ENCODE measurements at places on chromosomes 7 and 10. TPM values are rescaled to one million over a fixed set of nuclear protein-coding genes. Genes with fewer than 3 reads are reported as not detected.

- no peak for DNase-seq
Measured at GRCh38 chr7:149692557-149692982, 80.8 kb downstream of the ZNF467 start.

GRCh38 chr10:12474727-12475412, 125.5 kb downstream of the CAMK1D start:
- DNase-seq, result no peak

DNA sequence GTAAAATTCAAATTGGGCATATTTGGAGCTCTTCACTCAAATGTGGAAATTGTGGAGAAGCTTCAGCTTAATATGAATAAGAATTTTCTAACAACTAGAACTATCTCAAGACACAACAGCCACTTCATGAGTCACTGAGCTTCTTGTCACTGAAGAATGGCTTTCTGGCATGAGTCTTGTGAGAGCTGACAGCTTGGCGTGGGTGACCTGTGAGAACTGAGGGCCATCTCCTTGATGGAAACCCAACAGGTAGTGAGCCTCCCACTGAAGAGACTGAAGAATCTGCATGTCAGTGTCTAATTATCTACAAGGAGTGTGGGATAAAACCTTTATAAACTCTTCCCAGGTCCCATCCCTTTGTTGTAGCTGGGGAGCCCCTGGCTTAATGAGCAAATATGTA, 66.0 kb downstream of the CLEC2L start:
- DNase-seq, result peak; percentile 57

DNA sequence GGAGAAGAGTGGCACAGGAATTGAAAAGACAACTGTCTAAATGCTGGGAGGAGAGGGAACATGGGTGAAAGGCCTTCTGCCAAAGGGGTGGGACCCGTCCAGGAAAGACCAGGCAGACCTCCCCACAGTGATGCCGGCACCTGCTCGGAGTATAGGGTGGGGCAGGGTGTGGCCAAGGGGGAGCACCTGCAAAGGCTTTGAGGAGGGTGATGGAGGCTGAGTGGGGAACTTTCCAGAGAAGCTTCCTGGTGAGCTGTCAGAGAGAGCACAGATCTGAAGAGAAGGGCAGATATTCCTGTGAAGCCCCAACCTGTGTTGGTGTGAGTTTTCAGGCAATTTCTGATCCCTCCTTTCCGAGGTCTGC, 263.4 kb upstream of the GRB10 start:
- no peak for DNase-seq

GRCh38 chr7:137928626-137929025, 73.3 kb downstream of the CREB3L2 start:
- no peak for DNase-seq

The AMPH gene
- 5.0 TPM for total RNA-seq

The FAM25A gene
- total RNA-seq, result not detected

The CYP2C9 gene
- total RNA-seq, result not detected
